ENCODE measurements at places on chromosomes 12 and 14.

DNA sequence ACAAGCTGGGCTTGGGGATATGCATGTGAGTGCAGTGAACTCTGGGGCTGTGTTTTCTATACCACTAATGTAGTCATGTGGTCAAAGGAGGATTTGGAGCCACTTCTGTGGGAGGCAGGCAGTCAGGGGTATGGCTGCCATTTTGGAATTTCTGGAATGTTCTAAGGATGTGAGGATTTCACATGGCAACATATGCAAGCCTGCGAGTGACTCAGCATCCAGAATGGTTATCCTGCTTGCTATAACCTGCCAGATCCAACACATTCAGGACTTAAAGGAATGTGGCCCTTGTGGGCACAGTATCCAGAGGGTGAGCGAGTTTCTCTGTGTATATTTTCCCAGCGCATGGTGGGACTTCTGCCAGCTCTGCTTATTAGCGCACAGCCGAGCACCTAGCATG lies 249.2 kb upstream of the PWP1 start:
- DNase-seq: no peak

DNA sequence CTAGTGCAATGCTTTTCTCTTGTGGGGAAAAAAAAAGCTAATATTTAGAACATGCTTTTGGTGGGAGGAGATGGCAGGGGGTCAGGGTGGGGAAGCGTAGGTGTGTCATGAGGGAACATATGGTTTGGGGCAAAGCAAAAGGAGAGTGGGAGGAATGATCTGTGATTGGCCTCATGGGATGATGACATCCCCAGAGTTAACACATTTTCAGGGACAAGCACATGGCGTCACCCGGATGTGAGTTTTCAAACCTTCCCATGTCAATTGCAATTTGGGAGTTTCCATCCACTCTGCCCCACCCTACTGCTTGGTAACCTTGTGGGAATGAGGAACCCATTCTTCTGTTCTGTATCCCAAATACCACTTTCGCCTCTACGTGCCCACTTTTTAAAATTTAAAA lies 164.2 kb downstream of the SSPN start:
- no peak for DNase-seq

- DNase-seq: no peak
These were observed 4.7 kb upstream of the TUBA1C start for GRCh38 chr12:49260166-49260565.

DNA sequence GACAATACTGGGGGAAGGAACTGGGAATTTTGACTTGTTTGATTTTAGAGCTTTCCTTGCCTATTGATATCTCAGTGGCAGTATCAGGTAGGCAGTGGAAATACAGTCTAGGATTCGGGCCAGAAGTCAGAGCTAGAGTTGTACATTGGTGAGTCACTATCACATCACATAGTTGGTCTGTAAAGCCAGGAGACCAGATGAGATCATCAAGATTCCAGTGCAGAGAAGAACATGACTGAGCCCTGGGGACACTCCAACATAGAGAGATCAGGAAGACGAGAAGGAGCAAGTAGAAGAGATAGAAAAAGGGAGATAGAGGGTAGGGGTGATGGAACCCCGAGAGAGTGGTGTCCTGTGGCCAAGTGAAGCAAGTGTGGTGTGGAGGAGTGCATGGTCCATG lies 46.6 kb upstream of the NR1H4 start:
- DNase-seq: no peak

DNA sequence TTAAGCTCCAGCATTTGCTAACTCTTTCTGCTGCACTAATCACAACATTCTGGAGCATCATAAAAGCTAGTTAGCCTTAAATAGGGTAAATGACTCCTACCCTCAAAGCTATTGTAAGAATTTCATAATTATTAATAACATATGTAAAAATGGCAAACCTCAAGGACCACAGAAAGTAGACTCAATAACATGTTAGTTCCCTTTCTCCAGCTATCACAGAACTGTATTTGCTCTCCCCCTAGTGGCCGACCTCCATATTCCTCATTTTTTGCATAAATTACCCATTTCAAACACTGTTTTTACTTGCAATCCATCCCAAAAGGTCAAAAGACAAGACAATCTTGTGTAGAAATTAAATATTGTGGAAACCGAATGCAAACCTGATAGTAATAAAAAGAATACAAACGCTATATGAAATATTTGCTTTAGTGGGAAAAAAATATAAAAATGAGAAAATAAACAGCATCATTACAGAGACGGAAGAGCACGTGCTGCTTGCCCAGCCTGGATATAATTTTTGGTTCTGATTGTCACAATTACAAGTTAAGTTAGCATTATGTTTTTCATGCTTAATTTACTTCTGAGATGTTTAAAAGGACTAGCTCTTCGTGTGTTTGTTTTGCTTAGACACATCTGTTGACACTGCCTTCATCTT lies 97.9 kb downstream of the RERGL start:
- no peak for DNase-seq

GRCh38 chr12:32698285-32698684 lies 19.2 kb downstream of the DNM1L start:
- no peak for DNase-seq

DNA sequence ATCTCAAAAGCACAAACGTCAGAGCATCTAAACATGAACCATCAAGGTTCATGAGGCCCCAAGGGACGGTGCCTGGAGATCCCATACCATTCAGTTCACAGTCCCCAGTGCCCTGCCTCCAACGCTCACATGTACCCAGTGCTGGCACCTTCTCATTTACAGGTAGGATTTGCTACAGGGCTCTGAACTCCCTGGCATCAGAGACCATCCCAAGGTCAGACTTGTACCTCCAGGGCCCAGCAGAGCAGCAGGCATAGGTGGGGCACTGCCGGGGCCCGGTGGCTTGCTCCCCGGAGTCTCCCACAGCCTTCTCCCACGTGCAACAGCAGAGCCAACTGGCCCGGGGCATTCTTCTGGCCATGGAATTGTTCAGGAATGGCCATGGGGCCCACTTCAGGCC lies 114.8 kb downstream of the BCL11B start:
- DNase-seq: no peak

- DNase-seq: no peak
These were observed 181.2 kb upstream of the NRXN3 start for GRCh38 chr14:77988970-77989369.

GRCh38 chr14:66311990-66312389 lies 174.2 kb upstream of the CCDC196 start:
- no peak for DNase-seq

DNA sequence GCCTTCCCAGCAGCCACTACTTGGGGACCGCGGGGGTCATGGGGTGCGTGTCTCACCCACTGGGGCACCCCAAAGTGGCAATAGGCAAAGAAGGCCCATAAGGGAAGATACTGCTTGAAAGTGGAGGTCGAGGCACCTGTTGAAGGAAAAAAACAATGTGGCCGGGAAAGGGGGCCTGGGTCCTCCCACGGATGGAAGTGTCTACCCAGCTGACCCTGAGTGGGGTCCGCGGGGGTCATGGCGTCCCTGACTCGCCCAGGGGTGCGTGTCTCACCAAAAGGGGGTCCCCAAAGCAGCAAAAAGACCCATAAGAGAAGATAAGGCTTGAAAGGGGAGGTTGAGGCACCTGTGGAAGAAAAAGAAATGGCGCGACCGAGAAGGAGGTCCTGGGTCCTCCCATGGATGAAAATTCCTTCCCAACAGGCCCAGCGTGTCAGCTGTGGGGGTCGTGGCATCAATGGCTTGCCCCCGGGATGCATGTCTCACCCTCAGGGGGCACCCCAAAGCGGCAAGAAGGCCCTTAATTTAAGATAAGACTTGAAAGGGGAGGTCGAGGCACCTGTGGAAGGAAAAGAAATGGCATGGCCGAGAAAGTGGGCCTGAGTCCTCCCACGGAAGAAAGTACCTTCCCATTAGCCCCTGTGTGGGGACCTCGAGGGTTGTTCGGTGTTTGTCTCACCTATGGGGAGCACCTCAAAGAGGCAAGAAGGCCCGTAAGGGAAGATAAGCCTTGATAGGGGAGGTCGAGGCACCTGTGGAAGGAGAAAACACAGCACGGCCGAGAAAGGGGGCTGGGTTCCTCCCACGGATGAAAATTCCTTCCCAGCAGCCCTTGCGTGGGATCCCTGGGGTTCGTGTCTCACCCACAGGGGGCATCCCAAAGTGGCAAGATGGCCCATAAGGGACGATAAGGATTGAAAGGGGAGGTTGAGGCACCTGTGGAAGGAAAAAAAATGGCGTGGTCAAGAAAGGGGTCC lies 266.0 kb downstream of the ALG10 start:
- no peak for DNase-seq

DNA sequence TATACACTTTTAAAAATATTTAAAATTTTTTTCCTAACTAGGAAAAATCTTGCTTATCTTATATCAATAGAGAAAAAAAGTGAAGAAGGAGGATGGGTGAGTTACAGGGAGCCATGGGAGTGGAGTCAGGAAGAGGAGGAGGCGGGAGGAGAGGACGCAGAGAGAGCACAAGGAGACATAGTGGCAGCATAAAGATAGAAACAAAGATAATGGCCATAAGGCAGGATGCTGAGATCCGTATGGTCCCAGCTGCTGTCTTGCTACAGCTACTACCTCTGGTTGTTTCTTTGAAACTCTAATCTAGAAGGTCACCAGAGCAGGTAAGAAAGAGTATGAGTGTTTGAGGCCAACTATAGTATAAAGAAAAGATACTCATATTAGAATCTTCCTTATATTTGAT lies 2.6 kb upstream of the SOX5 start:
- DNase-seq: no peak

DNA sequence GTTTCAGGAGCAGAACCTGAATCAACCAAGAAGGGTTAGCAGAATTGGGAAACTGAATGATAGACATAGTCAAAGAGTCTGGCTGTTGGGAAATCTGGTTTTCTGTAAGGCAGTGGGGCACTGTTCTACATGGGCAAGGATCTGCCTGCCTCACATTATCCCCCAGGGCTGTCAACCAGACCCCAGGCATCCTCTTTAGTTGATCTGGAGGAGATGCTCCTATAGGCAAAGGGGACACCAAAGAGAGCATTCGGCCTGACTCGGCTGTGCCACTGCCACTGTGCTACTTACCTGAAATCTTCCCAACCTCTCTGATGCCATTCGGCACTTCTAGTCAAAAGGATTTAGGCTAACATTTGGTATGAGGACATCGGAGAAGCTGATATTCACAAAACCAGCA lies 4.1 kb downstream of the ISCU start:
- no peak for DNase-seq

- DNase-seq: no peak
These were observed 320.7 kb downstream of the BTG1 start for GRCh38 chr12:91824991-91825390.

- no peak for DNase-seq
These were observed 3.6 kb upstream of the RCOR1 start for GRCh38 chr14:102588821-102589220.

DNA sequence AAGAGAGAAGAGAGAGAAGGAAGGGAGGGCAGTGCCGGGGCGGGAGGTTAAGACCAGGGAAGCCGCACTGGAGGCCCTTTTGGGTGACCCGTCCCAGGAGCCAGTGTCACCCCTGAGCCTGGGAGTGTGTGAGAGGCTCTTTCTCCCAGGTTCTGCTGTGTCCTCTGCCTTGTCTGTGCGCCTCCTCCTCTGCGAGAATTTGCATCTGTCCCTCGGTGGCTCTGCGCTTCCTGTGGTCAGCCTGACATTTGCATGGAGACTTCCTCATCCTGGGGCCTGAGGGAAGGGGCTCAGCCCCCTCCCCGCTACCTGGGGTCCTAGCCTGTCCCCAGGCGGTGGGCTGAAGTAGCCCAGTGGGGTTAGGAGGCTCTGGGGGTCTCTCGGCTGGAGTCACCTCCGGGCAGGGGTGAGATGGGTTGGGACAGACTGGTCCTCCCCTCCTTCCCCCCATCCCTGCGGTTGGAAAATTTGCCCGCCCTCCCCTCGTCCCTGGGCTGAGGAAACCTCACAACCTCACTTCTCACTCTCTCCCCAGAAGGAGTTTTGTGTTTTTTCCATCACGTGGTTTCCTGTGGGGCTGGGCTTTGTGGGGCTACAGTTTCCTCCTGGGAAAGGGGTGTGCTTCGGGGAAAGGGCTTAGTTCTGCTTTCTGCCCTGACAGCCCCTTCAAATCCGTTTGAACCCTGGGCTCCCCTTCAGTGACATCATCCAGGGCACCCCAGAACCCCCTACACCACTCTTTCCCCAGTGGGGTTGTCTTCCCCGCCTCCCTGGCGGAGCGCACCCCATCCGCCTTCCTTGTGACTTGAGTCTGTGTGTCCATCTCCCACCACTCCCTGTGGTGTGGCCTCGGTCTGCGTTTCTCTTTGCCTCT lies 2.5 kb downstream of the PTPN6 start:
- peak; percentile 60 for DNase-seq

DNA sequence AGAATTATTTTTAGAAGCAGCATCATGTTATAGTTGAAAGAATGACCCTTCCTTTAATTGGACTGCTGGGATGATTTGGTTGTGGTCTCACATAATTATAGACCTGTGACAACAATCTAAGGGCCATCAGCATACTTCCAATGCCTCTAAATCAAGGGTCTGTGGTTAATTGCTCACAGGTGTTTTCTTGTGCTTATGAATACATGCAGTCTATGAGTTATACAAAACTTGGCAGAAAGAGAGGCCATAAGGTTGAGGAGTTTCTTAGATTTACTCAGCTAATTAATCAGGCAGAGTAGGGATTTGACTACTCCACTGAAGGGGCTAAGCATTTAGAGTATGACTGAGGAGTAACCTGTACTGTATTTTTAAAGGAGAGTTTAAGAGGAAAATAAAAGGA lies 37.0 kb upstream of the FRMD6 start:
- no peak for DNase-seq

GRCh38 chr14:89085737-89086382 lies 261.4 kb downstream of the TTC8 start:
- DNase-seq: no peak

GRCh38 chr14:61145034-61145902 lies 135.9 kb downstream of the TMEM30B start:
- no peak for DNase-seq

- DNase-seq: no peak
These were observed 620 bp downstream of the TMTC1 start for GRCh38 chr12:29782871-29783772.

DNA sequence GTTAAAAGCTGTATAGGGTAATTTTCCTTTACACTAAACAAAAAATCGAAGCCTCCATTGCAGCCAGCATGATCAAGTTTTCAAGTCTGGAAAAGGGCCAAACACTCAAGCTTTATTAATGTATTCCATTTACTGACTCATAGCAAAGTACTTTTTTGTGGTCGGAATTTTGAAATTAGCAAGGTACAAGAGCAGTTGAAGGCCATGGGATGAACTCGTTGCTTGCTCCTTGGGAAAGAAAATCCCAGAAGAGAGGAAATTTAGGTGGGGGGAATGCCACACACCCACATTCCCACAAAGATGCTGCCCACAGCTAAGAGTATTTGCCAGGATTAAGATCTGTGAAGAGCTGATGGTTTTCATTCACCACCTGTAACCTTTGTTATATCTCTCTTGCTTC lies 333.7 kb downstream of the EGLN3 start:
- no peak for DNase-seq
